ENCODE measurements at places on chromosomes 4 and X.

DNA sequence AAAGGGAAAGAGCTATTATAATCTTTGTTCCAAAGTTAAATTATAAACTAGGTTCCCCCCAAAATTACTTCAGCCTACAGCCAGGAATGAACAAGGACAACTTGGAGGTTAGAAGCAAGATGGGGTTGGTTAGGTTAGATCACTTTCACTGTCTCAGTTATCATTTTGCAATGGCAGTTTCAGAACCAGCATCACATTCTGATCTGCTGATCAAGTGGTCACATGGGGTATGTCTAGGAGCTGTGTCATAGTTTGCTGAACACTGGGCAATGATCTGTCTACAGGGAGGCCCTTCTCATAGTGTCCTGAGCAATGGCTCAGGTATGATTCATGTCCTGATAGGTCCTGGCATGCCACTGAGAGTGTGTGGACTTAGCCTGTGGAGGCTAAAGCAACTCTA lies 41.6 kb upstream of the XIAP start:
- no peak for DNase-seq

DNA sequence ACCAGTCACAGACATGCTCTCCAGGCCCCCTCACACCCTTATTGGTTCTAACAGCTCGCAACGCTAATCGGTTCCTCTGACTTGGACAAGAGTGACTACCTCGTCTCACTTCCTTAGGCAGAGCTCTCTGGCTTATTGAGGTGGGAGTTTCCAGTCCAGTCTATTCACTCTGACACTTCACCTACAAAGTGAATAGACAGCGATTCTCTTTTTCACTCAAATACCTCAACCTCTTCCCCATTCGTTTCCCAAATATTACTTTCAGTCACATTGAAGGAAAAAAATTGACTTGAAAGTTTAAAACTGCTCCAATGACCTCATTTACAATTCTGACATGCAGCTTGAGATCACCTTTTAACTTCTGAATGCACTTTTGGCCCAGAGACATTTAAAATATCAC lies 17.7 kb downstream of the HELT start:
- no peak for DNase-seq

DNA sequence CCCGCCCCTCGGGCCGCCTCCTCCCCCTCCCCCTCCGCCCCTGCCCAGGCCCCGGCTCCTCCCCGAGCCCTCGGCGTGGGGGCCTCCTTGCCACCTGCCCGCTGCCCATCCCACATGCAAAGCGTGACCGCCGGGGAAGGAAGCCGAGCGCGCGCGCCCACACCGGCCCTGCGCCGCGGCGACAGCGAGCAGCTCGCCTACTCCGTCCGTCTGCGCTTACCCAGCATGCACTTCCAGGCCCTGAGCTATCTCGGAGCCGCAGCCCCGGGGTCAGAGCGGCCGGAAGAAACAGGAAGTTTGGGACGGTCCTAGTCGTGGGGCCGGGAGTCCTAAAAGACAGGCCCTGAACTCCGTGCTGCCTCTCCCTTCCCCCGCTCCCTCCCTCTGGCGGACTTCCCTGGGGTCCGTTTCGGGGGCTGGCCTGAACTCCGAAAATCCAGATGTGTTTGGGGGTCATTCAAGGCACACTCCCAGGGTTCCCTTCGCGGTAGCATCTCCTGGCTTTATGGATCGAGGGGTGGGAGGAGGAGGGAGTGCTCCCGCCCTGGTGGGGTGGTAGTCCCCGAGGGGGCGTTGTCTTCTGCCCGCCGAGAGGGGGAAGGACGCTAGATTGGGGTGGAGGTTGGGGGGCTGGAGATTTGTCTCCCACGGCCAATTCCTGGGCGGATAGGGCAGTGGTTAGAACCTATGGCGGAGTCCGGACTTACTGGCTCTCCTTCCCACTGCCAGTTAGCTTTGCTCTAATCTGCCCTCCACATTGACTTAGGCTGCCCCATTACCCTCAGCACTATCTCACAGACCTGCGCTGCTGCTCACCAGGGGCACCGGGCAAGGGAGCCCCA lies 25.0 kb upstream of the BCORL1 start:
- DNase-seq: peak; percentile 64

GRCh38 chr4:120508036-120508435 lies 414.5 kb downstream of the PRDM5 start:
- no peak for DNase-seq

- DNase-seq: no peak
These were observed 54.5 kb upstream of the GABRA2 start for GRCh38 chr4:46444318-46445000.

GRCh38 chr4:6595897-6596537 lies 21.0 kb downstream of the MAN2B2 start:
- DNase-seq: no peak

GRCh38 chrX:54093571-54093970 lies 49.3 kb upstream of the PHF8 start:
- no peak for DNase-seq
